ENCODE measurements at places on chromosomes 16 and 17.

- peak; percentile 19 for DNase-seq
Measured at GRCh38 chr16:57479976-57480753, 6.1 kb downstream of the DOK4 start.

GRCh38 chr16:54657709-54658102, 273.0 kb upstream of the IRX5 start:
- no peak for DNase-seq

DNA sequence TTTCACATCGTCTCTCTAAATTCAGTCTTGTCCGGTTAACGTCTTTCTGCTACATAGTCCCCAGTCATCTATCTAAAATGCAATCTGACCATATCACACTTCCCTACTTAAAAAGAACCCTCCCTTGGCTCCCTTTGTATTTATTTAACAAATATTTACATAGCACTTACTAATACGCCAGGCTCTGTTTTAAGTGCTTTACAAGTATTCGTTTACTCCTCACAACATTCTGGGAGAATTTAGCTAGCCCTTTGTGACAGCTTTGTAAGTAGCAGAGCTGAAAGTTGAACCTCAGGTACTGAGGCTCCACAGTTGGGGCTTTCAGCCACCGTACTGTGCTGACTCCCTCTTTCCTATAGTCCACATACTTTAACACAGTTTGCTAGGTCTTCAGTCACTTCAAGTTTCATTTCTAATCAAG, 9.2 kb downstream of the PAFAH1B1 start:
- DNase-seq, result no peak

- no peak for DNase-seq
Measured at GRCh38 chr16:89541792-89542191, 18.7 kb upstream of the RPL13 start.

- DNase-seq, result peak; percentile 94
Measured at GRCh38 chr17:77394540-77395295, 253.9 kb downstream of the SEC14L1 start.

- DNase-seq, result no peak
Measured at GRCh38 chr16:16018705-16019104, 69.3 kb downstream of the ABCC1 start.

DNA sequence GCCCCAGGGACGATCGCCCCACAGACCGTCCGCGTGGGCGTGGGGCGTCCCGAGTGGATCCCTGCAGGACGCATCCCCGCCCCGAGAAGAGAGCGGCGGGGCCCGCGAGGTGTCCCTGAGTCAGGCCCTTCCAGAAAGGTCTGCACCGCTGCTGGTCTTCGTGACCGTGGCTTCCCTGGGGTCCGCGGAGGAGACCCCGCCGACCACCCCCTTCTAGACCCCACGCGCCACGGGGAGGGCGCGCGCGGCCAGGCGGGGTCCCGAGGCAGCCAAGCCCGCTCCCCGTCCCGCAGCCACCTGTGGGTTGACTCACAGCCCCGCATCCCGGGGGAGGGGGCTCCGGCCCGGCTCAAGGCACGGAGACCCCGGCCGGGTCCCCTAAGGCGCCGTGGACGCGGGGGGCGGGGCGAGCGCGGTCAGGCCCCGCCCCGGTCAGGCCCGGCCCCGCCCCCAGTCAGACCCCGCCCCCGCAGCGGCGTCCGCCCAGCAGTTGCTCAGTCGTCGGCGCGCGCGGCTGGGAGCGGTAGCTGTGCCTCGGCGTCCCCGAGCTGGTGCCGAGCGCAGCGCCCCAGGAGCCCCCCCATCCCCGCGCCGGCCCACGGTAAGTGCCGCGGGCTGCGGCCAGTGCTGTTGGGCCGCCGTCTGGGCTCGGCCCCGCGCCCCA, at the start of gene BAIAP3:
Gene BAIAP3 (plus strand): TSS at position 497 of the 664 bp plus-strand sequence. CDS start 4,905 bp downstream, outside the sequence.
- peak; percentile 53 for DNase-seq

GRCh38 chr17:13678841-13679240, 77.1 kb upstream of the HS3ST3A1 start:
- DNase-seq, result no peak

GRCh38 chr16:66332634-66333610, 33.6 kb upstream of the CDH5 start:
- no peak for DNase-seq

DNA sequence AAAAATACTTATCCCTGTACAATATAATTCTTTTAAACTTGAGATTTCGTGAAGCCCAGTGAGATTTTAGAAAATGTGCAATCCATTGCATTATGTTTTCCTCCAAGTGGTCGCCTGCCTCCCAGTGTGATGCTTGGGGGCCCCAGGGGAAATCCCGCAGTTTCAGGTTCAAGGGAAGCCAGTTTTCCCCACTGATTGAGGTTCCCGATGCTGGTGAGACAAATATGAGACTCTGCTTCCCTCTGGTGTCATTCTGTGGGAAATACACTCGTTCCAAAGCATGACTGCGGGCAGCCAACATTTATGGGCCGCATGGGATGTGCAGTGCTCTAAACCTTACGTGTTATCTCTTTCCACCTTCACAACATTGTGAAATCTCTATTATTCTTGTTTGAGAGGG, 200.8 kb downstream of the PRKCB start:
- peak; percentile 85 for DNase-seq

DNA sequence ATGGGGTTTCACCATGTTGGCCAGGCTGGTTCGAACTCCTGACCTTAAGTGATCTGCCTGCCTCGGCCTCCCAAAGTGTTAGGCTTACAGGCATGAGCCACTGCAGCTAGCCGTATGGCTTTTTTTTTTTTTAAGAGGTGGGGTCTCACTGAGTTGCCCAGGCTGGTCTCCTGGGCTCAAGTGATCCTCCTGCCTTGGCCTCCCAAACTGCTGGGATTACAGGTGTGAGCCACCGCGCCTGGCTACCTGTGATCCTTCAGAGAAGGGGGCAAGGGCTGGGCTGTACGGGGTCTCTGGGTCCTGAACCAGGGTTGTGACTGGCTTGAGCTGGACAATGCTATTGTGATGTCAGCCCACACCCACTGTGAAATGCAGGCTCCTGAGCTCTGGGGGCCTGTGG, at the start of gene RNF151:
Gene RNF151 (plus strand): TSS at position 397 of the 400 bp plus-strand sequence. CDS start 26 bp downstream, outside the sequence.
- no peak for DNase-seq

GRCh38 chr17:73105431-73105830, 12.9 kb upstream of the SLC39A11 start:
- no peak for DNase-seq

GRCh38 chr17:16934836-16935235, 37.1 kb downstream of the TNFRSF13B start:
- DNase-seq, result no peak

DNA sequence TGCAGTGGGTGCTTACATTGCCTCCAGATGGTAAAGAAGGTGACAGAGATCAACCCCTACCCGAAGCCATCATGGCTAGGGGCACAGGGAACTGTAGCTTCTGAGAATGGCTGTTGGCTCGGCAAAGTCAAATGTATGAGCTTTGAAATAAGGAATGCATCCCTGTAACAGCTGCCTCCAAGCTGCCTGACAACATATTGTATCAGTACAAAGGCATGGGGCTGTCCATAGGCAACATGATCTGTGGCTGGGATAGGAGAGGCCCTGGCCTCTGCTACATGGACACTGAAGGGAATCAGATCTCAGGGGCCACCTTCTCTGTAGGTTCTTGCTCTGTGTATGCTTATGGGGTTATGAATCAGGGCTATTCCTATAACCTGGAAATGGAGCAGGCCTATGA, 119.2 kb upstream of the NETO2 start:
- no peak for DNase-seq

- DNase-seq, result no peak
Measured at GRCh38 chr17:68526548-68526947, 14.3 kb downstream of the PRKAR1A start.

DNA sequence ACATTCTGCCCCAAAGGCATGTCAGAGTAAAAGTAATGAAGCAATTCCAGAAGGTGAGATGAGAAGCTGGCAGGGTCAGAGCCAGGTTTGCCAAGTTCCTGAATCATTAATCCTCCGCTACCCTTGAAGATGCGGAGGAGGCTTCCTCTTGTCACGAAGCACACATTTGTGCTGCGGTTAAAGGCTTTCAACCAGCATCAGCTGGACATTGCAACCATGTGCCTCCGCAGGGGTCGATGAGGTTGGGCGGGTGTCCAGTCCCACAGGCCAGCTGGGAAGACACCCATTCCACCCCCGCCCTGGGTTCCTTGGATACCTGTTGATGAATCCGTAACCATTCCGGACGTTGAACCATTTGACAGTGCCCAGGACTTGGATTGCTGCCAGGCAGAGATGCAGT, 1.3 kb downstream of the YBX2 start:
- DNase-seq, result no peak

- DNase-seq, result no peak
Measured at GRCh38 chr17:58187675-58188074, 4.9 kb upstream of the EPX start.

DNA sequence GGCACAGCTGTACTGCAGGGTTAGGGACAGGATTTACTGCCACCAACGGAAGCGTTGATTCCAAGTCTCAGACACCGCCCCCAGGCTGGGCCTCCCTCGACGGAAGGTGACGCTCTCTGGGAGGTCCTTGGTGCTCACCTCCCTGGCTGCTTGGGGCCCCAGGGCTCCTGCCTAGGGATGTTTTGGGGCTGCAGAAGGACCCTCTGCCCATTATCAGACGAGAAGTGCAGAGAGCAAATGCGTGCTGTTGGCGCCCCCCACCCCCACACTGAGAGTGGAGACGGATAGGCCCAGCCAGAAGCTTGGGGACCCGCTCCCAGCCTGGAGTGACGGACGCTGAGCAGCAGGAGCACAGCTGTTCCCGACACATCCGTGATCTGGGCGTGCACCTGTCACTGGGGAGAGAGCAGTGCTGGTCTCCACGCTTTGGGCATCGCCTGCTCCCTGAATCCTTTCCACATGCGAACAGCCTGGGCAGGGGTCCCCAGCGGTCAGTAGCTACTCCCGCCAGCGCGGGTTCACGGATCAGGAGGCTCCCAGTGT, 5.1 kb upstream of the SOX8 start:
- DNase-seq, result no peak

DNA sequence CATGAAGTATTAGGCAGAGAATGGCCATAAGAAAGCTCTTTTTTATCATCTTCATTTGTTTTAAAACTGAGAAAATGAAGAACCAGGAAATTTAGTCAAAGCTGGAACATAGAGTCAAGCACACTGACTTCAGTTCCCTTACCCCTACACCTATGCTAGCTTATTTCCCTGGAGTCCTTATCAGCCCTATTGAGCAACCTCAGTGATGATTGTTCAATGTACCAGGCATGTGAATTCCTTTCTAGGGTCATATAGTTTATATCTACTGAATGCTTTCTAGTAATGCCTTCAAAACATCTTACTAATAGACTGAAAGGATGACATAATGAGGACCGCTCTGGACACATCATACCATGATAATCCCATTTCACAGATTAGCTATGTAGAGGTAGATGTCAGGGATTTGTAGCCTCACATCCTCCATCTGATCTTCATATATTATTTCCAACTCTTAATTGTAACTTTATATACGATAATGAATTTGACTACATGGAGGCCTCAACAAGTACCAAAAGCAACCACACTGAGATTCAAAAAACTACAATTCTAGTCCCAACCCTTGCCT, 460.4 kb upstream of the DYNLRB2 start:
- no peak for DNase-seq

DNA sequence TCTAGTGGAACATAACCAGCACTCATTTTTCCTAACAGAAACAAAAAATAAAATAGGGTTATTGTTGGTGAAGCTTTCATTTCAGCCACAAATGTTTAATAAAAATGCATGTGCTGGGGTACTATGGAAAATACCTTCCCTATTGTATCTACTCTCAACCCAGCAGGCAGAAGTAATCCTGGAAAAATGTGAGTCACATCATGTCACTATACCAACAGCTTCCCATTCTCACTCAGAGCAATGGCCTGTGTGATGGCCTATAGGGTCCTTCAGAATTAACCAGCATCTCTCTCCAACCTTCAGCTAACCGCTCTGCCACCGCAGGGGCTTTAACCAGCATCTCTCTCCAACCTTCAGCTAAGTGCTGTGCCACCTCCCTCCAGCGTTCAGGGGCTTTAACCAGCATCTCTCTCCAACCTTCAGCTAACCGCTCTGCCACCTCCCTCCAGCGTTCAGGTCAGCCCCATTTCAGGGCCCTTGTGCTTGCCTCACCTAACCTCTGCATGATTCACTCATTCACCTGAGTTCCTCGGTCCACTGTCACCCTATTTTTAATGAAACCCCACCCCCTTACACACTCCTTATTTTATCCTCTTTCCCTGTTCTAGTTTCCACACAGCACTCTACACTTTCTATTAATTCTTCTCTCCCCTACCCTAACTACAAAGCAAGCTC, 34.0 kb downstream of the UBE2G1 start:
- DNase-seq, result no peak

GRCh38 chr16:67658849-67659674, 998 bp downstream of the ACD start:
- no peak for DNase-seq

- no peak for DNase-seq
Measured at GRCh38 chr16:10762336-10763016, 18.8 kb downstream of the NUBP1 start.

All from COLO829 (cell line).